ENCODE measurements at places on chromosomes 12 and 14.

DNA sequence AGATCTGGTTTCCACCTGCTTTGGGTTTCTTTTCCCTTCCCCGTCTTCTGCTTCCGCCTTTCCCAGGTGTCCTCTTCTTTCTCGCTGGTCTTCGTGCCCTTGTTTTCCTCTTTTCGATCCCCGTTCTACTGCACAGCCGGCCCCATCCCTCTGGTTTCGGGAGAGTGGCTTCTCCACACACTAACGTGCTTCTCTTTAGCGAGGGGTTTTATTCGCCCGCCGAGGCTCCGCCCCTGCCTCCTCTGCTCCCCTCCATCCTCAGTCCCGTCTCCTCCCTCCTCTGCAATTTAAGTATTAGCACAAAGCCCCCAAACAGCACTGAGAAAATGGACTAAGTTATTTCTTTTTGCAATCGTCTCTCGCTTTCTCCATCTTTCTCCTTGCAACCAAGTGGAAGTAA, at the start of gene SLC7A8:
SLC7A8 (minus strand) TSS at position 182 of the 400 bp plus-strand sequence. CDS start 746 bp downstream, outside the sequence.
- DNase-seq, result peak; percentile 8

DNA sequence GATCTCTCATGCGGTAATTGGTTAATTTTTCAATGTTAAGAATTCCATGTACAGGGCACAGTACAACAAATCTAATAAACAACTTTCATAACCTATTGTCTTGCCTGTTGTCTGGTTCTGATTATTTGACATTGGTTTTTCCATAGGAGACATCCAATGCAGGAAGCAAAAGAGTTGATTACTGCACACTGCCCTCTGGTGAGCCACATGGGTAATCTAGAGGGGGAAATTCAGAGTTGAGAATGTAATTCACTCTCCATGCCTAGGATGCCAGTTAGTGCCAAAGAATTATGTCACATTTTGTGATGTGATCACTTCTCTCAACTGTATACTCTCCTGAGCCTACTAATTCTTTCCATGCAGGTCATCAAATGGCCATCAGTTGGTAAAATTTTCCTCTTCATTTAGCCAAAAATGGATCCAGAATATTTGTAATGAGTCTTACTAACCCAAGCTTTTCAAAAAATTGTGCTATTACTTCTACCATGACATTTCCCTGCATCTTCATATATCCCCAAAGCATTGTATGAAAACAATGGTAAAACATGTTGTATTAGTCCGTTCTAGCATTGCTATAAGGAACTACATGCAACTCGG, 17.7 kb upstream of the CCDC91 start:
- no peak for DNase-seq

DNA sequence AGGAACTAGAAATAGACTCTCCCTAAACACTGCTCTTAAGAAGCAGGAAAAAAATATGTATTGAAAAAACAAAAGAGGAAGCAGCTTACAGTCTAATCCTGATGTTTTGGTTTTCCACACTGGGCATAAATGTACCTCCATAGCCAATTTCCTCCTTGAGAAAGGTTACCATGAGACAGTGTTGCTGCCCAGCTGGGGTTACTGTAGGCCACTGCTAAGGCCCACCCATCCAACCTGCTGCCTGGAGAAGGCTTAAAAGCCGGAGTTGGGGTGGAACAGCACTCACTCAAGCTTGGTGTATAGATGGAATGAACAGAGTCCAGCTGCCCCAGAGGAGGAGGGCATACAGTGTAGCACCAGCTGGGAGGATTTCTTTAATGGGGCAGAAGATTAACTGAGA, 41.1 kb downstream of the ERG28 start:
- DNase-seq, result no peak

GRCh38 chr14:58540749-58541632, 96.8 kb upstream of the DACT1 start:
- DNase-seq, result no peak

DNA sequence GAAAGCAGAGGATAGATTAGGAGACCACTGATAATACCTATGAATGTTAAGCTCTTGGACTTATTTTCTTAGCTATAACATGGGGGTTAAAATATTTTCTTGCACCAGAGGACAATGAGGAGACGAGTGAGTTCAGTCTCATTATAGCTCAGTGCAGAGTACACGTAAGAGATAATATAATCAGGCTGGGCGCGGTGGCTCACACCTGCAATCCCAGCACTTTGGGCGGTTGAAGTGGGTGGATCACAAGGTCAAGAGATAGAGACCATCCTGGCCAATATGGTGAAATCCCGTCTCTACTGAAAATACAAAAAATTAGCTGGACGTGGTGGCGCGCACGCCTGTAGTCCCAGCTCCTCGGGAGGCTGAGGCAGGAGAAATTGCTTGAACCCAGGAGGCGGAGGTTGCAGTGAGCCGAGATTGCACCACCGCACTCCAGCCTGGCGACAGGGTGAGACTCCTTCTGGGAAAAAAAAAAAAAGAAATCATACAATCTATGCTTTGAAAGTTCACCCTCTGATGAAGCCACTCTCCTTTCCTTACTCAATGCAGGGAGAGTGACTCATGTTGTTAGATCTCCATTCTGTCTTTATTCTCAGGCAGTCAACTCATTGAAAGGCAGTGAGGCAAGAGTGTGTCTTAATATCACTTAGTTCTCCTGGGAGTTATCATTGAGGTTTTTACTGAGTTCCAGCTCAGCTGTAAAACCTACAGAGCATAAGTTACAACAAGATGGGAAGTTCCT, 134.2 kb downstream of the SYNE2 start:
- no peak for DNase-seq

GRCh38 chr14:22427771-22428231, 161.2 kb downstream of the DAD1 start:
- DNase-seq, result no peak

GRCh38 chr12:63857771-63858670, 13.5 kb downstream of the SRGAP1 start:
- no peak for DNase-seq

GRCh38 chr12:69057742-69058141, 124.8 kb upstream of the CPM start:
- DNase-seq, result no peak

GRCh38 chr14:102058146-102058545, 28.7 kb downstream of the HSP90AA1 start:
- DNase-seq, result no peak

GRCh38 chr12:11941606-11942337, 129.0 kb upstream of the BCL2L14 start:
- no peak for DNase-seq

DNA sequence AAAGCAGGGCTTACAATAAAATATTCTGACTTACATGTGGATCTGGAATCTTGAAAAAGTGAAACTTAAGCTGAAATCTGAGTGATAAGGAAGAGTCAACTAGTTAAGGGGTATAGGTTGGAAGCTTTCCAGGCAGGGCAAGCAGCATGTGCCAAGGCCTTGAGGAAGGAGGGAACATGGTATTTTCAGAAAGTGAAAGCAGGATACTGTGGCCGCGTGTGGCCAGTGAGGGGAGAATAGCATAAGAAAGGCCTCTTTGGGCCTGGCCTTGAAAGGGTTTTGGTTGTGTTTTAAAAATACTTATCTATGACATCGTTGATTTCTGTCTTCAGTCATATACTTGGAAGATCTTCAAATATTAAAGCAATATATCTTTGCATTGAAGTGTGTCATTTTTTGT, 213.4 kb downstream of the AKAP6 start:
- DNase-seq, result no peak

DNA sequence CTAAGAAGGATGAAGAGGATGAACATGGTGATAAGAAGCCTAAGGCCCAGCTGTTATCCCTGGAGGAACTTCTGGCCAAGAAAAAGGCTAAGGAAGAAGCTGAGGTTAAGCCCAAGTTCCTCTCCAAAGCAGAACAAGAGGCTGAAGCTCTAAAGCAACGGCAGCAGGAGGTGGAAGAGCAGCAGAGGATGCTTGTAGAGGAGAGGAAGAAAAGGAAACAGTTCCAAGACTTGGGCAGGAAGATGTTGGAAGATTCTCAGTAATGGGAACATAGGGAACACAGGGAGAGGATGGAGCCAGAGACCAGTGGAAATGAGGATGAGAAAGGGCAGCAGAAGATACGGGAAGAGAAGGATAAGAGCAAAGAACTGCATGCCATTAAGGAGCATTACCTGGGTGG, 27.5 kb upstream of the KRT77 start:
- no peak for DNase-seq

- DNase-seq, result no peak
Measured at GRCh38 chr12:98736352-98737321, 91.5 kb downstream of the APAF1 start.

- DNase-seq, result no peak
Measured at GRCh38 chr12:71216725-71217579, 59.2 kb upstream of the TSPAN8 start.

DNA sequence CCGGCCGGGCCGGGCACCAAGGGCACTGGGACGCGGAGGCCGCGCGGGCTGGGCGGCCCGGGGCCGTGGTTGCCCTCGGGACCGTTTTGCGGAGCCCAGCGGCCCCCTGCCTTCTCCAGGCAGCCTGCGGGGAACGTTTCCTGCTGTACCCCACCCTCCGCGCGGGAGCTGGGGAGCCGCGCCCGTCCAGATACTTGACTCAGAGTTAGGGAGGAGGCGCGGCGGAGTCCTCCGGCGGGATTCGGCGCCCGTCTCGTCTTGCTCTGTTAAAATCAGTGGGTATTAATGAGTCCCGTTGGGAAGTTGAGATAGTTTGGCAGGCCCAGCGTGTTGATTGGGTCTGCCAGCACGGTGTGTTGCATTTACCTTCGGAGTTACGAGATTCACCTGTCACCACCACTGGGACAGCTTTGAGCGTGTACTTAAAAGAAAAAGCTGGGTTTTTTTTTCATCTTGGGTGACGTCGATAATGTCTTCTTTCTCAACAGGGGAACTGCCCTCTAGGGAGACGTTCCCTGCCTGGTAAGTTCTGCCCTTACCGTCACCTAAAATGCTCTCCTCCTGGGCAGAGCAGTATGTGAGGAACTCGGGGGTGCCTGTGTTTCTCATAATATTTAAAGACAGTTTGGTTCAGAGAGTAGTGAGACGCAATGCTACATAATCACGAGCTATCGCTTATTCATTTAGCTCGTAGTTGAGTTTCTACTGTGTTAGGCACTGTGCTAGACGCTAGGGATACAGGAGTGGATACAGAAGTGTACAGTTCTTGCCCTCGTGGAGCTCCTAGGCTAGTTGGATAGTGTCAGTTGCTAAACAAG, 596 bp downstream of the DLST start:
- DNase-seq, result peak; percentile 74

GRCh38 chr12:113369391-113369985, 11.1 kb downstream of the PLBD2 start:
- no peak for DNase-seq

GRCh38 chr12:111792856-111793235, 26.1 kb downstream of the ALDH2 start:
- DNase-seq, result no peak

DNA sequence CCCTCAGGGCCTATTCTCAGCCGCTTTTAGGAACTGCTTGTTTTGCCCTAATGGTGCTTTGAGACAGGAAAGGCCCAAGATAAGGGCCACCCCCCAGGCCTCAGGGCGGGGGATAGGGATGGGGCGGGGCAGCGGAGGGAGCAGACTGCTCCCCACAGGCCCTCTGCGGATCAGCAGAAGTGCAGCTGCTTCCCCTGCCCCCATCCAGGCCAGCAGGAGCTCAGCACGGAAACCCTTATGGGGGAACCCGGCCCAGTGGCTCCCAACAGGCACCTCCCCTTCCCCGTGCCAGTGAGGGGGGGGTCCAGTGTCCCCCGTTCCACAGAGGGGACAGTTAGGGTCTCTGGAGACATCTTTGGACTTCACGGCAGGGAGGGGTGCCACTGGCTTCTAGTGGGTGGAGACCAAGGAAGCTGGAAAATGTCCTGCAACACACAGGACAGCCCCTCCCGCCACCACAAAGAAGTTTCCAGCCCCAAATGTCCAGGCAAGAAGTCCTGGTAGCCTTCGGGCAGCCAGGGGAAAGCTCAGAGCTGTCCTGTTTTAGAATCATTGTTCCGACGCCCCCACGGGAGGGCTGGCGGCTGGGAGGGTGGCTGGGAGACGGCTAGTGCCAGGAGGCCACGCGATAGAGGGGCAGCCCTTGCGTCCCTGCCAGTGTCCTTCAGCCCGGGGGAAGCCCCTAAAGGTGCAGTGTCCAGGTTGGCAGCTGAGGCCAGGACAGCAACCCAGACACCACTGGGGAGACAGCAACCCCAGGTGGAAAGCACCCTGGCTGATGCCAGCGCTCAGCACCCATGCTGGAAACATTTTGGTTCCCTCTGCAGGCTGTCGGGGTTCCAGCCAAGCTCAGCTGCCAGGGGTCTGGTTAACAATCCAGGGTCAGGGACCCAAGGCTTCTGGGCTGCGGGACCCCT, 10.4 kb upstream of the GPR132 start:
- DNase-seq, result no peak

GRCh38 chr12:105041186-105041585, 43.1 kb downstream of the ALDH1L2 start:
- no peak for DNase-seq

GRCh38 chr14:73613046-73613383, 698 bp downstream of the ACOT6 start:
- no peak for DNase-seq

DNA sequence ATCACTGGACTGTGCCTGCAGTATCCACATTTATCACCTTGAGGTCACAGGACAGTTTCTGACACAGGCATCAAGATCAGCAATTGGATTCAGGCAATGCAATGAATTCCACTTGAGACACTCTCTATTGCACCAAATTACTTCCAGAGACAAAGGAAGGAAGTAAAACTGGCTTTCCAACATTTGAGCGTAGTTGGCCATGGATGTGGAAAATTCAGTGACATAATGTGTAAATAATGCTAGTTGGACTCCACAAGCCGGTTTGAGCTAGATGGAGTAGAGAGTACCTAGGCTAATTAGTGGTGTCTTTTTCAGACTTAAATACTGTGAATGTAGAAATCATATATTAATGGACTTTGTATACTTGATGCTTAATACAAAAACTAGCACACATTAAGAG, 168.3 kb upstream of the SYT1 start:
- DNase-seq, result no peak

DNA sequence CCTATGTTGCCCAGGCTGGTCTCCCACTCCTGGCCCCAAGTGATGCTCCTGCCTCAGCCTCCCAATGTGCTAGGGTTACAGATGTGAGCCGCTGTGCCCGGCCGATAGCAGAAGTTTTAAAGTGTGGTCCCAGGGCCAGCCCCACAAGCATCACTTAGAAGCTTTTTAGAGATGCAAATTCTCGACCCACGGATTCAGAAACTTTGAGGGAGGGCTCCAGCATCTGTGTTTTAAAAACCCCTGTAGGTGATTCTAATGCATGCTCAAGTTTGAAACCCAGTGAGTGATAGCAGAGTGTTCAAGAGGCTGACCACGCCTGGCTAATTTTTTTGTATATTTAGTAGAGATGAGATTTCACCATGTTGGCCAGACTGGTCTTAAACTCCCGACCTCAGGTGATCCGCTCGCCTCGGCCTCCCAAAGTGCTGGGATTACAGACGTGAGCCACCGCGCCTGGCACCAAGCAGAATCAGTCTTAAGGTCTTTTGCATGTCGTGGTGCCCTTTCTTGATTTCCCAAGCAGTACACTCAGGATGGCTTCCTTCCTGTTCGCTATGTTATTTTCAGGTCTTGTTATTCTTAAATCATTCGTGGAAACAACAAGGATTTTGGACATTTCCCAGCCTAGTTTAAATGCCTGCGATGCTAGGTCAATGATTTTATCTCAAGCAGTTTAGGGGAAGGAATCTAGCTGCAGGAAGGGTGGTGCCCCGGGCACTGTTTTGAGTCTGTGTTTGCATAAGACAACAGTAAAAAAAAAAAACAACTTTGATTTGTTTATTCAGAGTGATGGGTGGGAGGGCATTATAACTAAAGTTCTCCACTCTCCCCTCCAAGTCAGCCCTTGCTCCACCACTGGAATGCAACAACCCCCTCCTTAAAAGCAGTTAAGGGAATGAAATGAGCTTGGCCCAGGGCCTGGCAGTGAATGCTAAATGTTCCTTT, 9.2 kb upstream of the RILPL2 start:
- DNase-seq, result no peak

- no peak for DNase-seq
Measured at GRCh38 chr14:99575043-99576023, 28.7 kb downstream of the CCDC85C start.

All from CD4-positive, alpha-beta memory T cell (primary cell).